Kidney epithelial cell (primary cell): ENCODE measurements at places on chromosomes 13 and 19.

DNA sequence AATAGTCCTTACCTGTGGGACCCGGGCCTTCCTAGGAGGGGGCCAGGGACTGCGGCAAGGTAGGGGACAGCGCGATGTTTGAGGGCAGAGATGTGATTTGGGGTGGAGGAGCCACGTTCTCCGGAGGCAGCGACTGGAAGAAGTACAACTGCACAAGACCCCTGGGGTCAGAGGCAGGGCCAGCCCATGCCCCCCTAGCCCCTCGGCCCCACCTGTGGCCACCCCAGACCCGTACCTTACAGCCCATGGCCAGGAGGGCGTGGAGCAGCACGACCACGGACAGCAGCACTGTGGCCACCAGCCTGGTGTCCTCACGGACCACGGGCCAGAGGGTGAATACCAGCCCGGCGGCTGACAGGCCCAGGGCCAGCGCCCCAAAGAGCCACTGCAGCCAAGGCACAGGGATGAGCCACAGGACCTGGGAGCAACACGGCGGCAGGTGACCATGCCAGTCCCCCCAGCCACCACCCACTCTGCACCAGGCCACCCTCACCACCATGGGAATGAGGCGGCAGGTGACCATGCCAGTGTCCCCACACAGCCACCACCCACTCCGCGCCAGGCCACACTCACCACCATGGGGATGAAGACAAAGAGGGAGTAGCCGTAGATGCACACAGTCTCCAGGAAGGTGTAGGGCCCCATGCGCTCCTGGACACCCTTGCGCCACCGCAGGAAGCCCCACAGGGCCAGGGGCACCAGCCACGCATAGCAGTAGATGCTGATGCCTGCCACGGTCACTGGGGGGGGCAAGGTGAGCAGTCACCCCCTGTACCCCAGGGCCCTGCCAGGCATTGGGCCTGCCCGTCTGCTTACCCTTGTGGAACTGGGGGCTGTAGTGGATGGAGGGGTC is 5.0 kb downstream of the YIPF2 start:
- DNase-seq: no peak

DNA sequence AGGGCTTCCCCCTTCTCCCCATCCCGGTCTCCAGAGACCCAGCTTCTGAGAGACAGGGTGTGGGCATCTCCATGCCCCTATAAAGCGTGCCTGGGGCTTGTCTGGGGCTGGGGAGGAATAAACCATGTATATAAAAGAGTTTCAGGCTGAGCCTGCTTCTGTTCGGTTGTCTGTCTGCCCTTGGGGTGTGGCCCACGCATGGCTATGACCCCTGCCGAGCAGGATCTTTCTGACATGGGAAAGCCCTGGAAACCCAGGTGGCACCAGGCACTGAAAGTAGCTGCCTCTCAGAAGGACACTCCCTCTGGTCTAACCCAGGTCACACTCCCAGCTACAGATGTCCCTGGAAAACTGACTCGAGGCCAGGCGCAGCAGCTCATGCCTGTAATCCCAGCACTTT is 8.2 kb downstream of the TMEM59L start:
- no peak for DNase-seq

GRCh38 chr19:48624791-48625723 is 5.8 kb downstream of the SPHK2 start:
- no peak for DNase-seq

DNA sequence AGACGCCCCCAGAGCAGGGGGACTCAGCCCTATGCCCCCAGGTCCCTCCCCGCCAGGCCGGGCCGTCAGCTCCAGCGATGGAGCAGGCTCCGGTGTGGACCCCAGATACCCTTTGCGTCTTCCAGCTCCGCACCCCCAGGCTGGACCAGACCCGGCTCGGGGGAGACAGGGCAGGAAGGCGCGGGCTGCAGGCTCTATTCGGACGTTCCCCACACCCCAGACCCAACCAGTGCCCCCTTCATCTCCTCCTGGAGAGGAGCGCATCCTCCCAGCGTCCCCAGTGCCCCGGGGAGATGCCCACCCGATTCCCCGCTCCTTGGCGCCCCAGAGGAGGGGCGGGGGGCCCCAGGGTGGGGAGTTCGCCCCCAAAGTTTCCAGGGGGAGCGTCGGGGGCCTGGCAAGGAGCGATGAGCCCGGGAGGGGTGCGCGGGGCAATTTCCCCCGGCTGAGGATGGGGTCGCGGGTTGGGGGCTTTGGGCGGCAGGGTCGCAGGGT is 389 bp downstream of the LINGO3 start:
- no peak for DNase-seq

DNA sequence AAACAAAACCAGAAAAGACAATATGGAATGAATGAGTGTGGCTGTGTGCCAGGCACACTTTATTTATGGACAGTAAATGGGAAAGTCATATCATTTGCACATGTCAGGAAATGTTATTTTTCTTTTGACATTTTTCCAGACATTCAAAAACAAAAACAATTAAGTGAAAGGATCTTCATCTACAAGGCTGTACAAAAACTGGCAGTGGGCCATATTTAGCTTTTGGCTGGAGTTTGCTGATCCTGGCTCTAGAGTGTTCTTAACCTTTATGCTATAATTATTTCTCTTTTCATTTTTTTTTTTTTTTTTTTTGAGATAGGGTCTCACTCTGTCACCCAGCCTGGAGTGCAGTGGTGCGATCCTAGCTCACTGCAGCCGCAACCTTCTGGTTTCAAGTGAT is 6.5 kb upstream of the TNFSF9 start:
- DNase-seq: no peak

DNA sequence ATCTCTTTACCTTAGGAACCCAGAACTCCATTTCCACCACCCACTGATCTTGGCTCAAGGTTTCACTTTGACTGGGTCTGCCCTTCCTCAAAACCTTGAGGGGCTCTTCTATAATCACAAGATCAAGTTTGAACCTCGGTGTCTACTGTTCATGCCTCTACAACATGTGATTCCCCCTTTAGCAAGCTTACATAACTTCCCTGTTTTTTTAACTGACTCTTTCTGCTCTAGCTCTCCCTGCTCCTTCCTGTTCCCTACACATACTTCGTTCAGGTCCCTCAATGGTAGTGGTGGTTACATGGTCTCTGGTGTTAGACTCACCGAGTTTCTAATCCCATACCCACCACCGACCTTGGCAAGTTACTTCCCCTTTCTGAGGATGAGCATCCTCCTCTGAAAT is 26.7 kb downstream of the CEACAM8 start:
- no peak for DNase-seq

DNA sequence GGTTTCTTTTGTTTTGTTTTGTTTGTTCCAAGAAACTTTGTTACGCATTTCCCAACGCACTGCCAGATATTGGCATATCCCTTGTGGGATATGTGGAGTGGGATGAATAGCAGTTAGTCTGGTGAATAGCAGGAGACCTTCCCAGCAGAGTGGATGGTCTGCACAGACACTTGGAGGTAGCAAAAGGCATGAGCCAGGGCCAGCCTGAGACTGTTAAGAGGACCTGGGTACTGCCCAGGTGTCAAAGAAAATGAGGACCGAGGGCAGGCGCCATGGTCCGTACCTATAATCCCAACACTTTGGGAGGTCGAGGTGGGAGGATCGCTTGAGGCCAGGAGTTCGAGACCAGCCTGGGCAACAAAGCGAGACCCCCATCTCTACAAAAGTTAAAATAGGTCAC is 13.5 kb upstream of the PDCD5 start:
- no peak for DNase-seq

- no peak for DNase-seq
Observed at GRCh38 chr13:36192166-36192565, 22.2 kb downstream of the SOHLH2 start.

GRCh38 chr13:36261011-36261410 is 36.6 kb downstream of the CCDC169 start:
- DNase-seq: no peak

DNA sequence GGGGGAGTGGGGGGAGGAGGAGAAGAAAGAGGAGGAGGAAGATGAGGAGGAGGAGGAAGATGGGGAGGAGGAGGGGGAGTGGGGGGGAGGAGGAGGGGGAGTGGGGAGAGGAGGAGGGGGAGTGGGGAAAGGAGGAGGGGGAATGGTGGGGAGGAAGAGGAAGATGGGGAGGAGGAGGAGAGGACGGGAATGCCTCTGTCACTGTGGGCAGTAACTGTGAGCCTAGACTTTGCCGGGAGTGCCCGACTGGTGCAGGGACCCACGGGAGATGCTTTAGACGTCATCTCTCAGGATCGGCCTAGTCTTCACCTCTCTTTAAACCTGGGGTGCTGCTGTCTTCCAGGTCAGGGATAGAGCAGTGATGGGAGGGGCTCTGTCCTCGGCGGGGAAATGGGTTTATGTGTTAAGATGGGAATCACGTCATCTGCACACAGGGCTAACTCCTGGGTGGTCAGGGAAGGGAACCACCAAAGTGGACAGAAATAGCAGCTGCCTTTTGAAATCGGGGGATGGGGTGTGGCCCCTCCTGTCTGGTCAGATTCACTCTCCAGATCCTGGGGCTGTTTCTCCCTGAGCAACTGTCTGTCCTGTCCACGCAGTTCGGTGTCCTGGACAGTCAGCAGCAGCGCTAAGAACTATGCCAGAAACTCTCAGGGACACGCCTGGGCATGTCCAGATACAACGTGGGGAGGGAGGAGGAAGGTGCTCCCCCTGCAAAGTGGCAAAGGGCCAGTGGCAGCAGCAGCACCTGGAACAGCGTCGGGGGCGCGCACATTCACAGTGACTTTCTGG is 26.9 kb downstream of the GAS6 start:
- no peak for DNase-seq

GRCh38 chr19:45761714-45762113 is 7.3 kb downstream of the SIX5 start:
- DNase-seq: no peak

DNA sequence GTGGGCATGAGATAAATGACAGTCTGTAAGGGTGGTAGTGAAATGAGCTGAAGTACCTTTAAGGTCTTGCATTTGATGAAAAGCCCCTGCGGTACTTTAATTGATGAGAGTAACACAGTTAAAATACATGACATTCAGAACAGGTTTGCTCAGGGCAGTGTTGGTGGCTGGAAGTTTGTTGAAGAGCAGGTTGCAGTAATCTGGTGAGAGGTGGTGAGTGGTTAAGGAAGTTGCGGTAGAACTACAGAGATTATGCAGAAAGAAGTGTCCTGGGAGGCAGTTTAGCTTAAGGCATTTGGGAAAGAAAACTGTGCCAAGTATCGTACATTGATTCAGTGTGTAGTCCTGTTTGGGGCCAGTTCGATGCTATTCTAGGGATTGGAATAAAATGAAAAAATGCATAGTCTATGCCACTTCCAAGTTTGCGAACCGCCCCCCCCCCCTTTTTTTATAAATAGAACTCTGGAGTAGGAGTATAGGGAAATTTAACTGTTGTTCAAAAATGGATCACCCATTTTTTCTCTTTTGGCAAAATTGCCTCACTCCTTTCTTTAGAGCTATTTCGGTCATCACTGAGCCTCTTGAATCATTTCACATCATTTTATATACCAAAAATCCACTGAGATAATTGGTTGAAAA is 42.7 kb downstream of the SLAIN1 start:
- DNase-seq: no peak
